Esophagus muscularis mucosa (tissue), 4 donors: ENCODE measurements at places on chromosomes 6 and 20. TPM values are rescaled to one million over a fixed set of nuclear protein-coding genes. Genes with fewer than 3 reads are reported as not detected.

Gene SLC24A3
- total RNA-seq = 6.0 TPM

Gene RAET1L
- not detected for total RNA-seq

Gene KHDC1L
- not detected for total RNA-seq

Gene ZBTB46
- 9.6 TPM for total RNA-seq

Gene LHFPL5
- total RNA-seq = not detected

Gene GHRH
- total RNA-seq = not detected

Gene EEF1A2
- total RNA-seq = 7.2 TPM

Gene NR2E1
- not detected for total RNA-seq

Gene HSPA12B
- 8.9 TPM for total RNA-seq

Gene APOBEC2
- not detected for total RNA-seq
